Lung microvascular endothelial cell (primary cell): ENCODE measurements at places on chromosomes 11 and 22. TPM values are rescaled to one million over a fixed set of nuclear protein-coding genes. Genes with fewer than 3 reads are reported as not detected.

GRCh38 chr22:23380230-23380573 lies 199.9 kb downstream of the IGLL1 start:
- no peak for DNase-seq

- DNase-seq: no peak
Measured at GRCh38 chr11:15295695-15296094, 181.0 kb downstream of the INSC start.

DNA sequence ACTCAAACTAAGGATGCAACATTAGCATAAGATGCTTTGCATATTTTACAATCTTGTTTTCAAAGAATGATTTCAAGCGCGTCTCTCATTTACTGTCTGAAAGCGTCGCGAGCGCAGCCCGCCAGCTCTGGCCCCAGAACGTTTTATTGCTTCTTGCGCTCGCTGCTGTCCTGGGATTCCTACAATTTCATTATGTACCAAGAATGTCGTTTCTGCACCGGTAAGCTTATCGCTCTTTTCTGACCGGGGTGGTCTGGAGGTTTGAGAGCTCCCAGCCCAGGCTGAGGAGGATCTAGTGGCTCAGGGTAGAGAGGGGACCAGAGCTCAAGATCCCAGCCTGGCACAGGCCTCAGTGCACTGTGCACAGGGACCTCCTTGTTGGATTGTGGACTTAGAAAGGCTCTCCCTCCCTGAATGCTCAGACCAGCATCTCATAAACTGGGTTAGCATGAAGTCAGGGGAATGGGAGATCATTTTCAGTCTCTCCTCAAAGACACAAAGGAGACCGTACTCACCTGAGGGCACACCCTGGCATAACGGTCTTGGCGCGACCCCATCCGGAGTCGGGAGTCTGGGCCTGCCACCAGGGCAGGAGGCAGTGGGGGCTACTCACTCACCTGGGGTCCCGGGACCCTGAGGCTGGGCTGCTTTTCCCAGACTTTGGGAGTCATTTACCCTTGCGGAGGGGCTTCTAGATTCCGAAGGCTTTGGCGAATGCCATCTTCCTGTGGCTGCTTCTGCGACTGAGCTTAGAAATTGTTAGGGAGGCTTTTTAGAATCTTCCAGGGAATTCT lies 817.4 kb downstream of the BRD1 start:
- DNase-seq: no peak

SERHL2 gene
- total RNA-seq: 3.3 and 3.8 TPM in 2 replicates

DNA sequence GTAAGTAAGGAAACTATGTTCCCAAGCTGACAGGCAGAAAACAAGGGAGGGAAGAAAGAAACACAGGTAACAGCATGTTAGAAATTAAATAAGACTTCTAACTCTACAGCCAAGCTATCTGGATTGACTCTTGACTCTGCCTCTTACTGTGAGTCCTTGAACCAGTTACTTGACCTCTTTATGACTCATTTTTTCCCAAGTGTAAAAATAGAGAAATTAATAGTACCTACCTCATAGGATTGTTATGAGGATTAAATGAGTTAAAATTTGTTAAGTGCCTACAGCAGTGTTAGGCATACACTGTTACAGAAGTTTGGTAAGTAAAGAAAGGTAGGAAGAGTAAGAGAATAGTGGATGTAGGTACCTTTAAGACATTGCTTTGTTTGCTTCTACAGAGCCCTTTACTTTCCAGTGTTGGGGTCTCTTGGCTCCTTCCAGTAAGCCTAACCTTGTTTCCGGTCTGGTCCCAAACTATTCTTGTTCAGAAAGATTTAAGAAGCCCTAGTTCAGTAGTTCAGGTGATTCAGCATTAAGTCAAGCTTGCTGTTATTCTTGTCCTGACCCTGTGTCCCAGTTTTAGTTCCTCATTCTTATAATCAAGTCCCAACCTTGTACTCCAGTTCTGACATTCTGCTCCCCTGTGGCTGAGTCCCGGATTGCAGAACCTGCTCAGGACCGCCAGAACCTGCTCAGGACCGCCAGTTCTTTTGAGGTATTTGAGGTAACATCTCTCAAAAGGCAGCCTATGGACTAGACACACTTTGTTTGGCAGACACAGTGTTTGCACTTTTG lies 963.4 kb upstream of the CCDC90B start:
- DNase-seq: no peak

OR52H1 gene
- total RNA-seq: under 0.01 TPM in 1 of 2 replicates, not detected in the other

- DNase-seq: no peak
Measured at GRCh38 chr11:119179342-119179741, 5.9 kb upstream of the NHERF4 start.

PLEKHB1 gene
- 0.22 and 0.40 TPM in 2 replicates for total RNA-seq

- DNase-seq: no peak
Measured at GRCh38 chr11:79264284-79264683, 176.5 kb downstream of the TENM4 start.

DNA sequence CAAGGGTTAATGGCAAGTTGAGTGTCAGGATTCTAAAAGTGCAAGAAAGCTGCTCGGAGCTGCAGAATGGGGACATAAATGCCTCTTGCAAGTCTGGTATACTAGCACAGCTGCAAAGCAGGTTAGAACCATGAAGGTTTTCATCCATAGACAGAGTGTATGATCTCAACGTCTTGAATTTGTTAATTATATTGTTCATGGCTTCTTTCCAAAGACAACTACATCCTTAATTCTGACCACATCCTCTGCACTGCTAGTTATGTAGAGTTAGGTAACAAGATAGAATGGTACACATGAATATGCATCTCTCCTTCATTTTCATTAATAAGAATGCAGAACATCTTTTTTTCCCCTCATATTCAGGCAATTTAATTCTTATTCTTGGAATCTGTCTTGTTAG lies 34.2 kb downstream of the EXPH5 start:
- no peak for DNase-seq

PANX3 gene
- total RNA-seq: not detected in 2 replicates

RIMBP3C gene
- under 0.01 TPM in 2 replicates for total RNA-seq

DNA sequence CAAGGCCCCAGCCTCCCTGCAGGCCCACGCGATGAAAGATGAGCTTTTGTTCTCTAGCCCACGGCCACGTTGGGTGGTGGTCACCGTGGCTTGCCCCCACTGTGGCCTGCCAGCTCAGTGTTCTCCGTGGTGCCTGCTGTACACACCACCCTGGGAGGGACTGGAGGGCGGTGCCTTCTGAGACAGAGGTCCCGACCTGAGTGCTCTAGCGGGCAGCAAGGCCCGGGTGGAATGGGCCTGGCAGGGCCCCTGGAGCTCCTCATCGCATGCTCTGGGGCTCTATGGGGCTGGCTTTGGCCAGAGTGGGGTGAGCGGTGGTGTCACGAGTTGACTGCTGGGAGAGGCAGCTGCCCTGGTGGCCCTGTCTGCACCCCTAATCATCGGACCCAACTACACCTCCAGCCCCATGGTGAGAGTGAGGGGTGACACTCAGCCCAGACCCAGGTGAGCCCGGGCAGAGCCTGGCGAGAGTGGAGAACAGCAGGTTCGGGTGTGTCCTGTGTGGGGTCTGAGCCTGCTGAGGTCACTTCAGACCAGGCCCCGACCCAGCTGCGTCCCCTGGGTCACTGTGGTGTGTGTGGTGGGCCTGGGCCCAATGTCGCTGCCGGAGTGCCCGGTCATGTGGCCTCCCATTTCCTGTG lies 541.9 kb downstream of the TBC1D22A start:
- DNase-seq: no peak

ALDH3B1 gene
- total RNA-seq: 0.20 and 0.44 TPM in 2 replicates

DNA sequence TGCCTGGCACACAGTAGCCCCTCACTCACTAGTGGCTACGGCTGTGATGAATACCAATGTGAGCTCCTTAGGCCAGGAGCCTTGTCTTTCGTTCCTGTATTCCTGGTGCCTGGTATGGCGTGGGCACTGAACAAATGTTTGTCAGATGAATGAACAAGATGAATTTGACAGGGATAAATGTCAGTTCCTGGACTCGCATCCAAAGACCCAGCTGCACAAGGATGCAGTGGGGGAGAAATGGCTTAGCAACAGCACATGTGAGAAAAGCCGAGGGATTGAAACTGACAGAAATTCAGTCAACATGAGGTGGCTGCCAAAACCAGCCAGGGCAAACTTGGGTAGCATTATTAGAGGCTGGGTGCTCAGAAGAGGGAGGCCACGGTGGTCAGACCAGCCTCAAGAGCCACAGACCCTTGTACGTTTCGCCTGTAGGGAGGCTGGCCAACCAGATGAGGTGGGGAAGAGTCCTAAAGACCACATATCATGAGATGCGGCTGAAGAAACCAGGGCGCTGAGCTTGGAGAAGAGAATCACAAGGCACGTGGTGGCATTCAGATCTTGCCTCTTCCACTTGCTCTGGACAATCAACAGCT lies 7.7 kb upstream of the SLC22A8 start:
- no peak for DNase-seq

DNA sequence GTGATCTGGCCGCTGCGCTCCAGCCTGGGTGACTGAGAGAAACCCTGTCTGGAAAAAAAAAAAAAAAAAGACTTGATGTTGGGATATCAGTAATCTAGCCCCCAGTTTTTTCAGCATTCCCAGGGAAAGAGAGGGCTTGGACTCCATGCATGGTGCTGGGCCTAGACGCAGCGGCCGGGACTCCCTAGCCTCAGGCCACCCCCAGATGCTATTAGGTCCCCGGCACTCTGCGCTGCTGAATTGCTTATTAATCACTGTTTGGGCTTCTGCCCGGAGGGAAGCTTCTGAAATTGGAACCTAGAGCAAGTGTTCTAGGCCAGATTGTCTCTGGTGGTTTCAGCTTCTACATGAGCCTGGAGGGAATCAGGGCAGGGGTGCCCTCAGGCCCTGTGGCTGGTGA lies 39.0 kb downstream of the SLCO2B1 start:
- DNase-seq: no peak

GRCh38 chr11:61957021-61957770 lies 7.0 kb downstream of the BEST1 start:
- no peak for DNase-seq

TUBA8 gene
- total RNA-seq: 0.20 and 0.65 TPM in 2 replicates

DNA sequence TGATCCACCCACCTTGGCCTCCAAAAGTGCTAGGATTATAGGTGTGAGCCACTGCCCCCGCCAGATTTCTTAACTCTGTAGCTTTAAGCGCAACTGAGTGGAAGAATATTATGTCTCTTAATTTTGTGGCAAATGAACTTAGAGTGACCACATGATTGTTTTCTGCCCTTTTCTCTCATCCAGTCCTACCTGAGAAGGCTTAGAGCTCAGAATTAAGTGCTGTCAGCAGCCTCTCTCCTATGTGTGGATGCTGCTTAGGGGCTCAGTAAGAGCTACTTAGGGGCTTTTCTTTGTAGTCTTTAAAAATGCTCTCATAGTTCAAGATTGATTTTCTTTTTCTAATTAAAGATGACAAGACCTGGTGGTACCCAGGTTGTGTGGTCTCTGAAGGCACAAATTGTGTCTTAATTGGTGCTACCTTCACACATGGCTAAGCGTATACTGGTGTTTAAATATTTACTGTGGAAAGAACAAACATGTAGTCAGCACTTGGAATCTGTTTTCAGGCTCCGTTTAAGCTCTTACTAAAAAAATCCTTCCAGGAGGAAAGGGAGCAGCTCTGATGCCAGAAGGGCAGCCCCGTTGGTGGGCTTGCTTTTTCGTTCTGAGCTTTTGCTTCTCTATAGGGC lies 59.3 kb downstream of the DEPDC5 start:
- no peak for DNase-seq

DNA sequence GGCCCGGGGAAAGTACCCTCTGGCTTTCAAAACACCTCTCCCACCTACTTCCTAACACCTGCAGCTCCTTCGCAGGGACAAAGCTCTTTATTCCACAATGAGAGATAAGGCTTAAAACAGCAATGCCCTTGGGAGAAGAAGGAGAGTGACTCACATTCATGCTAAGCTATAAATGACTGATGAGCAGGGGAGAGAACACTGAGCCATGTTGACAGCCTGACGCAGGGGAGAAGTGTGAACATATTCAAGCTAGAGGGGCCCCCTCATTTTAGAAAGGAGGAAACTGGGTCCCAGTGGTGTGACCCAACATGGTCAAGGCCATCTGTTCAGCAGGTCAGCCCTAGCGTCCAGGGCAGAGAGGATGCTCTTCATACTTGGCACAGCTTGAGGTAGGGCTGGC lies 171.8 kb downstream of the DSCAML1 start:
- DNase-seq: no peak

DAGLA gene
- total RNA-seq: 1.5 and 3.0 TPM in 2 replicates

GRCh38 chr11:69416762-69417698 lies 64.4 kb upstream of the LINC01488 start:
- DNase-seq: peak; percentile 14

- no peak for DNase-seq
Measured at GRCh38 chr11:59617876-59618275, 2.3 kb upstream of the OSBP start.

DNA sequence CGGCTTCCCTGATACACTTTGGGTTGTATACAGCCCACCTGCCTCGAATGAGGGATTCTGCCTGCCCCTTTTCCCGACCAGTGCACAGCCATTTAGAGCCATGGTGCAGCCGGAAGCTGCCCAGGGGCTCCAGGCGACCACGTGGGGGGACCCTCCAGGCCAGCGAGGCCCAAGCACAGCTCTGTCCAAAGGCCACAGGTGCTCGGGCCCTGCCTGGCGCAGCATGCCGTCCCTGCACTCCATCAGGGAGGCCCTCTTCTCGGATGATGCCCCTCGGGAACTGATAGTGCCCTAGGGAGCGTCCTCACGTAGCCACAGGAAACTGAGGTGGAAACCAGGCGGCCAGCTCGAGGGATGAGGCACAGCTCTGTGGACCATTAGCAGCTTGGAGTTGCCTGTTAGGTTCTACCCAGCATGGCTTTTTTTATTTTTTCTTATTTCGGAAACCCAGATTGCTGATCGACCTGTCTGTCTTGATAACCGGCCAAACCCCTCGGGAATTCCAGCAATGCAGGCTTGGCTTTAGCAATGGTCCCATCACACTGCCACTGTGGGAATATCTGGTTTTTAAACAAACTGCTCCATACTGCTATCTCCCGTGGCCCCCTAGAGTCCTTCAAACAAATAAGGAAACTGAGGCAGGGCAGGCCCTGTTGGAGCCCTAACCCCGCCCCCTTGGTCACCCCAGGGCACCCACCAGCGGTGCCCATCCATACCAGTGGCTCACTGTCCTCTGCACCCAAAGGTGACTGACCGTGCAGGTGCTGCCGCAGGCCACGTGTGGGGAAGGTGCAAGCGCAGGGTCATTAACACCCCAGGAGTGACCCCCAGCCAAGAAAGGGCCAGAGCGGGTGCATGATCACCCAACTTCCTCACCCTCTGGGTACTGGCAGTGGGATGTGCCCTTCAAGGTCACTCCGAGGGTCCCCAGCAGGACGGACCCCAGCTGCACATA lies 8.0 kb downstream of the ANO1 start:
- DNase-seq: no peak

PATE2 gene
- under 0.01 TPM in 1 of 2 replicates, not detected in the other for total RNA-seq

GRCh38 chr22:20324139-20324516 lies 4.3 kb upstream of the DGCR6L start:
- no peak for DNase-seq

DNA sequence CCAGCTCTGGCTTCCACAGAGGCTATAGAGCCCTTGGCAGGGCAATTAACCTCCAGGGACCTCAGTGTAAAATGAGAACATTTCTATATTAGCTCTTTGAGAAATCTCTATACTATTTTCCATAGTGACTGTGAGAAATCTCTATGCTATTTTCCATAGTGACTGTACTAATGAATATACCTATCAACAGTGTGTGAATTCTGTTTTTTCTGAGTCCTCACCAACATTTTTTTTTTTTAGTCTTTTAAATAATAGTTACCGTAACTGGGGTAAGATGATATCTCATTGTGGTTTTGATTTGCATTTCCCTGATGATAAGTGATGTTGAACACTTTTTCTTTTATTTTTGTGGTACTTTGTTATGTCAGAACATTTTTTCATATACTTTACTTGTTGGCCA lies 7.0 kb upstream of the MTNR1B start:
- no peak for DNase-seq

POGLUT3 gene
- total RNA-seq: 8.7 and 10.2 TPM in 2 replicates
